Pulmonary artery endothelial cell (primary cell): ENCODE measurements at places on chromosomes 12 and 14. TPM values are rescaled to one million over a fixed set of nuclear protein-coding genes. Genes with fewer than 3 reads are reported as not detected.

DNA sequence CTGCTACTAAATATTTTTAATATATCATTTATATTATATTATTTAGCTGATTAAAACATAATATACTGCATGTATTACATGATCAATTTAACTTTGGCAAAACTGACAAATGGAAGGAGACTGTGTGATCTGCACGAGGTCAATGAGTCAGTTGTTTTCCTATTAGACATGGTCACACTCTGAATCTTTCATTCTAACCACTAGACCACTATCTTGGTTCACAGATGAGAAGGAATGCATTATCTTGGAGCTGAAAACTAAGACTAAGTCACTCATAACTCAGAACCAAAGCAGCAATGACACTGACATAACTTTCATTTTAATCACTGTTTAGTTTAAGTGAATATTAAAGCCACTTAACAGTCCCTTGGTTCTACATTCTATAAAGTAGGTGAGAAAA lies 37.4 kb downstream of the GNPTAB start:
- DNase-seq = no peak

DNA sequence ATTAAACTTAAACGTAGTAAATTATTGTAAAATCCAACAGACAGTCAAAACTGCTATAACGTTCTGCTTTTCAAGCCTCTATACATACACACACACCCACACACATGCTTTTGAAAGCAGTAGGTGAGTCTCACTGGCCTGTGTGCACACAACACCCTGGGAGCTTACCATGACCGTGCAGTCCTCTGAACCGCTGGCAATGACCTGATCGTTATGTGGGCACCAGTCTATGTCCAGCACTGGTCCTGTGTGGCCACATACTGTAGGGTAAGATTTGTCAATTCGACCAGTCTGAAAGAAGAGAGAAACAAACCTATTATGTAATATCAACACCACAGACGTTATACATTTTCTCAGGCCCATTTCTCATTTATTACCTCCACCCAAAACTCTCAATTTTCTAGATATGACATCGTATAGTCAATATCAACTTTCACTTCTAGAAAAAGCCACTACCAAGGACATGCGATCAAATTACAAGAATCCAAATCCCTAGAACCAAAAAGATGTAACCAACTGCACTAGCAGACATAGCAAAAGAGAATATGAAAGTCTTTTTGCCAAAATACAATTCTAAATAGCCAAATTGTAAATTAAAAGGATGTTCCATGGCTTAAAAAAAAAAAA lies 44.5 kb upstream of the SELPLG start:
- DNase-seq = no peak

DNA sequence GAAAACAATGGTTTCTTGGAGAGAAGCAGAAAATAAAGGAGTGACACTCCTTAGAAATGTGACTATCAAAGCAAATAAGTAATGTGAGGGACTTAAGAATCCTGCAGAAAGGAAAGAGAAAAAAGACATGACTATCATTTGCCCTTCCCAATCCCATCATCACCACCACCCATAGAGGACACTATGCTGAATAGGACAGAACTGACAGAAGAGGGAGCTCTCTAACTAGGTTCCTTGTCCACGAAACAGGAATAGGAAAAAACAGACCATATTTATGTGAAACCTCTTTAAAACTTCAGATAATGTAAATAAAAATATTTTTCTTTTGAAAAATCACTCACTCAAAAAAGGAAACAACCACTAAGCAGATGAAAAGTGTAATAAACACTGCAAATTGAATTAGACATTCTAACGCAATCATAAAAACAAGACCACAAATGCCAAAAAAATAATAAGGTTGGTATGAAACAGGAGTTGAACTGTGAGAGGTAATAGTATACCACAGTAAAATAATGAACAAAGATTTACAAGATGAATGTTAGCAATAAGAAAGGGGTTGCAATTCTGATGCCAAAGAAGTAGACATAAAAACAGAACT lies 24.1 kb downstream of the KLRD1 start:
- DNase-seq = no peak

Gene EEA1
- 18.9 and 31.6 TPM in 2 replicates for total RNA-seq

DNA sequence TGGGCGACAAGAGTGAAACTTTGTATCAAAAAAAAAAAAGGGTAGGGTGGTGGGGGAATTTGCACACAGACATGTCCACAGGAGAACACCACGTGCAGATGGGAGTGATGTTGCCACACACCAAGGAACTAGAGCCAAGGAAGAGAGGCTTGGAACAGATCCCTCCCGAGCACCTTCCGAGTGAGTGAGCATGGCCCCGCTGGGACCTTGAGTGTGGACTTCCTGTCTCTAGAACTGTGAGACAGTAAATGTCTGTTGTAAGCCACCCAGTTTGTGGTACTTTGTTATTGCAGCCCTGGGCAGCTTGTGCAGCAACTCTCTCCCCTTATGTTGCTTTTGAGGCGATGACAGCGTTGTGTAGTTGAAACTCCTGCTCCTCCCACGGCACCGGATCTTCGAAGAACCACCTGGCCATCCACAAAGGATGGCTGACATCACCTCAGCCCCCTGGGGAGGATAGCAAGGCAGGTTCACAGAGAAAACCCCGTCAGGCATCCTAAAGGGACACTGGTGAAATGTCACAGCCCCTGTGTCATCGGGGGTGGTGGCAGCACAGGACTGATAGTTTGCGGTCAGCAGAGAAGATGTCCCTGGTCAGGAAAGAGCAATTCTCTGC lies 54.7 kb upstream of the PLEKHG3 start:
- no peak for DNase-seq

Gene KRT5
- 0.66 and 2.0 TPM in 2 replicates for total RNA-seq

Gene CPNE6
- total RNA-seq = not detected in 2 replicates

DNA sequence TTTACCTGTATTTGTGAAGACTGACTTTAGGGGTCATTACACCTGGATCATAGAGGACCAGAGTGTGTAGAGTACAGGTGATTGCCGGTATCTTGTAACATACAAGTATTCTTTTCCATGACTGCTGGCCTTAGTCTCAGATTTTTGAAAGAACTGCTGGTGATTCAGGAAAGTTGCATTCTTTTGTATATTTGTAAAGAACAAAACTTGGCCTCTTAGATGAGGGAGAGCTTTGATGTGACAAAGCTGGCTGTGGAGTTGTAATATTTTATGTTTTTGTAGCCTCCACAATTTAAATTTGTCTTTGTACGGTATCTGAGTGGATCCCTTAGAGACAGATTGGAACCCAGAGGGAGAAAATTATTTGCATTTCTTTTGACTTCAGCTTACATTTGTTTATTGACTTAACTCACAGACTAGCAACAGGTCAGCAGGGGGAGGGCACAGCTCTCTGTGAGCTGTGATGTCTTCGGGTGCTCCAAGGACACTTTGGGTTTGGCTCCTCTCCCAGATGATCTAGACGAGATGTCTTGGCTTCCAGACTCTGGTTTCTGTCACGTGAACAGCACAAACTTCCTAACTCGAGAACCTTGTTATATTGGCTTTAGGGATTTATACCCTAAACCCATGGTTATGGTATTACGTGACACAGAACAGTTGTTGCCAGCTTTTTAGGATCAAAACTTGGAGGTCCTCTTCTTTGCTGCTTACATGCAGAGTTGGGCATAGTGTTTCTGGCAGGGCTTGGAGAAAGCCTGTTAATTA lies 65.9 kb downstream of the DAAM1 start:
- DNase-seq = no peak
